ENCODE measurements at places on chromosomes 1 and 21. TPM values are rescaled to one million over a fixed set of nuclear protein-coding genes. Genes with fewer than 3 reads are reported as not detected.

Gene CNIH4
- 44.8 TPM for total RNA-seq

DNA sequence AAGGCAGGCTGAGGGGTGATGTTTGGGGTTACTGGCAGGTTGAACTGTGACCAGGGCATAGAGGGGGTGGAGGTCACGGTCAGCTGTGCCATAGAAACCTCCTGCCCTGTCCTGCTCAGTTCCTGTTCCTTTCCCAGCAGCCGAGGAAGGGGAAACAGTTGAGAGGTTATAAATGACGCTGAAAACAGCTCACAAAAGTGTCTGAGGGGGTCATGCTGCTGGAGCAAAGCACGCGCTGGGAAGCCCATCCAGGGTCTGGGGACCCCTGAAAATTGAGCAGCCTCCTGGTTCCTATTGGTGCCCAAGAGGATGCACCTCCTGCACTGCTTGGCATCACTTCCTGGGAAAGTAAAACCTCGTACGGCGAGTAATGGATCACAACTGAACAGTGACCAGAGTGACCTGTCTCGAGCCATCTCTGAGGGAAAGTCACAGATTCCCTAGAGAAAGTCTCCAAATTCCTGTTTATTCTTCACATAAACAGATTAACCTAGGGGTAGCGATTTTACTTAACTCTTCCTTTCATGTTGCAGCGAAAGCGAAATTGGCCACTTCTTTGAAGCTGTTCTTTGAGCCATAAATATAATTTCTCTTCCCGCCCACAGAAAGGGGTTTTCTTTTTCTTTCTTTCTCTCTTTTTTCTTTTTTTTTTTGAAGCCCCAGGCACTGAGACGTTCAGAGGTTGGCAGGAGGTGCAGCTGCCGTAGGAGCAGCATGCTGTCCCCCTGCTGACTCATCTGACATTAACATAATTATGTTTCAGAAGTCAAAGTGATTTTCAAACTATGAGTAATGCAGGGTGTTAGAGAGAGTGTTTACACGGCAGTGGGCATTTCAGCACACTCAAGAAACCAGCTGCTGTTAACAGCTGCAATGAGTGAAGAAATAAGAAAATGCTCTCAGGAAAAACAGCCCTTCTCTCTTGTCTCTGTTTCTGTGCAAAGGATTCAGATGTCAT, 41.8 kb upstream of the ATF3 start:
- no peaks in the 10 kb centered on the region for H3K36me3 ChIP-seq
- H3K4me1 ChIP-seq: peaks cover 39% of the 10 kb centered on the region
- peak overlapping the region; percentile 86 for H3K4me3 ChIP-seq
- H3K27ac ChIP-seq: peak overlapping the region; percentile 97
- DNase-seq: peak; percentile 82

GRCh38 chr1:66834926-66835325, 33.9 kb upstream of the INSL5 start:
- no peak for DNase-seq
- H3K27me3 ChIP-seq: no peaks in the 10 kb centered on the region
- H3K4me1 ChIP-seq: peaks cover 4% of the 10 kb centered on the region
- H3K4me3 ChIP-seq: no peak overlapping the region
- no peak overlapping the region for H3K27ac ChIP-seq
- H3K36me3 ChIP-seq: no peaks in the 10 kb centered on the region

DNA sequence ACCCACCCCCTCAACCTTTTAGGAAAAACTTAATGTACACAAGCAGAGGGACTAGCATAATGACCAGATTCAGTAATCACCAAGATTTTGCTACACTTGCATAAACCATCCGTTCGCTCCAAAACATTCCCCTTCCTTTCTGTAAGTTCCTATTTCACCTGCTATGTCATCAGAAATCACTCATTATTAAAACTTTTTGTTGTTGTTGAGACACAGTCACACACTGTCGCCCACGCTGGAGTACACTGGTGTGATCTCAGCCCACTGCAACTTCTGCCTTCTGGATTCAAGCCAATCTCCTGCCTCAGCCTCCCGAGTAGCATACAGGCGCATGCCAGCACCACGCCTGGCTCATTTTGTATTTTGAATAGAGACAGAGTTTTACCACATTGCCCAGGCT, 3.4 kb downstream of the MRPL20 start:
- no peaks in the 10 kb centered on the region for H3K27me3 ChIP-seq
- H3K4me1 ChIP-seq: peaks cover 53% of the 10 kb centered on the region
- peaks cover 69% of the 10 kb centered on the region for H3K36me3 ChIP-seq
- DNase-seq: no peak

Gene MAP1LC3C
- total RNA-seq: not detected

Gene VASH2
- 0.11 TPM for total RNA-seq

- H3K27me3 ChIP-seq: peaks cover 13% of the 10 kb centered on the region
- H3K27ac ChIP-seq: no peak overlapping the region
- H3K36me3 ChIP-seq: no peaks in the 10 kb centered on the region
- H3K4me3 ChIP-seq: no peak overlapping the region
- no peak for DNase-seq
Observed at GRCh38 chr1:157288996-157289395, 150.8 kb upstream of the ETV3 start.

- H3K4me1 ChIP-seq: no peaks in the 10 kb centered on the region
- no peak for DNase-seq
- no peak overlapping the region for H3K27ac ChIP-seq
- no peak overlapping the region for H3K4me3 ChIP-seq
- no peaks in the 10 kb centered on the region for H3K36me3 ChIP-seq
Observed at GRCh38 chr1:213678348-213678747, 309.4 kb upstream of the PROX1 start.

- no peak overlapping the region for H3K4me3 ChIP-seq
- peaks cover 21% of the 10 kb centered on the region for H3K27me3 ChIP-seq
- H3K4me1 ChIP-seq: no peaks in the 10 kb centered on the region
- H3K36me3 ChIP-seq: no peaks in the 10 kb centered on the region
Observed at GRCh38 chr1:115214098-115214497, 124.0 kb downstream of the NGF start.

DNA sequence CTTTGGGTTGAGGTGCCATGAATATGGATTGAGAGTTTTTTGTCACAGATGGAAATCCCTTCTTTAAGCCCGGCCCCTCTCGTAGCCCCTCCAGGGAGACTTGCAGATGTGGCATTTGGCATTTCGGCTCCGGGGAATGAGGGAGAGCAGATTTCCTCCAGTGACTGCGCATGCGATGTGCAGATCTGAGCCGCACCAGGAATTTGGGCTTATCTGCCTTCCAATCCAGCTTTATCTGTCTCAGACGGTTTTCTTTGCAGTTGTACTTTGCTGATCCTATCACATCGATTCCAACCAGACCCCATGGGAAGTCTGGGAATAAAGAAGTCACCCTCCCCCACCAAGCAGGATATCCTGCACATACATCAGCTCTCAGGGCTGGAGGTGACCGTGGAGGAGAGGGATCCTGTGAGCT, 11.7 kb downstream of the KIF26B start:
- no peaks in the 10 kb centered on the region for H3K36me3 ChIP-seq
- no peak overlapping the region for H3K27ac ChIP-seq
- H3K4me3 ChIP-seq: no peak overlapping the region
- H3K4me1 ChIP-seq: no peaks in the 10 kb centered on the region
- DNase-seq: no peak

Gene ERICH3
- not detected for total RNA-seq

GRCh38 chr1:3018051-3018471, 3.2 kb upstream of the ACTRT2 start:
- H3K4me3 ChIP-seq: no peak overlapping the region
- peaks cover 3% of the 10 kb centered on the region for H3K27me3 ChIP-seq
- no peaks in the 10 kb centered on the region for H3K36me3 ChIP-seq

DNA sequence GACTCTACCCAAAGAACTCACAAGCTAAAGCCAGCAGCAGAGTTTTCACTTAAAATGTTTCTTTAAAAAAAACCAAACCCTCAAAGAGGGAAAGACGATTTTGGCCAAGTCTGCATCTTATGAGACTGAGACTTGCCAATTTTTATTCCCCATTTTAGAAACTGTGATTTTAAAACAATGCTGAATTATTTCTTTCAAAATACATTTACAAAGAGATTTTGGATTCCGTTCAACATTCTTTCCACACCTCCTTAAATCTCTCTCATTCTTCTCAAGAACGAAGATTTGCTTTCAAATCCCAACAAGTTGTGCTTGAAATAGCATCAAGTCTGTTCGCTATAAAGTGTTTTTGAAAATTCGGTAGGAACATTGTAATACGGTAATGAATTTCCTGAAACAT, 133.9 kb upstream of the VANGL1 start:
- H3K27ac ChIP-seq: no peak overlapping the region
- DNase-seq: no peak
- no peaks in the 10 kb centered on the region for H3K36me3 ChIP-seq
- H3K4me3 ChIP-seq: no peak overlapping the region
- peaks cover 14% of the 10 kb centered on the region for H3K27me3 ChIP-seq

GRCh38 chr1:66523562-66523961, 10.4 kb upstream of the SGIP1 start:
- H3K27ac ChIP-seq: no peak overlapping the region
- H3K4me3 ChIP-seq: no peak overlapping the region
- no peaks in the 10 kb centered on the region for H3K27me3 ChIP-seq
- DNase-seq: no peak

Gene TNFRSF14
- total RNA-seq: 134 TPM

Gene SPRR4
- total RNA-seq: not detected

DNA sequence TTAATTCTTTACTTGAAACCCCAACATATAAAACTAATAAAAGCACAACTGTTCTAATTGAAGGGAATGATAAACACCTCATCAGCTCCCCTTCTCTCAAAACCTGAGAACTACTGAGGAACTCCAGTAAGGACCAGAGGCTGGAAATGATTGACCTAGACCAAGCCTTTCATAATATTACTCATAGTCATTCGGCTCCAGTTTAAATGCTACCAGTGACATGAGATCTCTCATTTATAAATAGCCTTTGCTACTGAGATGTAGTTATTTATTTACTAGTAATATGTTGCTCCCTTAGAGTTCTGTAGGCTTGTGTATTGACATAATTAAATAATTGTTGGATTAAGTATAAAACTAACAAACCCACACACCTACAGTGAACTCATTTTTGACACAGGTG, 209.8 kb upstream of the PRMT6 start:
- H3K27me3 ChIP-seq: no peaks in the 10 kb centered on the region
- no peak for DNase-seq
- H3K36me3 ChIP-seq: no peaks in the 10 kb centered on the region
- H3K27ac ChIP-seq: no peak overlapping the region

Data from activated CD8-positive, alpha-beta T cell treated with anti-CD3 and anti-CD28 coated beads for 36 hours (primary cell).